ENCODE measurements at places on chromosomes 13 and 19.
A peak's percentile ranks its signal among the peaks of the same experiment; 100 is the strongest.

DNA sequence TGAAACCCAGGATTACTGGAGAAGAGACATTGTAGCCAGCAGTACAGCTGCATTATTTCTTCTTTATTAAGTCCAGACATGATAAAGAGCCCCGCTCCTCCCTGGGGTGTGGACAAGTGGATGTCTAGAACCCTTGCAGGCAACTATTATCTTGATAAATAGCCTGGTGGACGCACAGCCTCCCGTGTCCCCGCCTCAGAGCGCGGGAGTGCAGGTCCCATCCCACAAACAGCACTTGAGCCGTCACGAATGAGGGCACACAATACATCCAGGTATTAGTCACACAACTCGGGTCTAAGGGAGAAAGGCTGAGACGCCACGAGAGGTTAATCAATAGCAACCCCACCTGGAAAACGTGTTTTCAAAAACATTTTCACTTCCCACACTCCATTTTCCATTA, 213.2 kb upstream of the SOX1 start:
- no peaks in the 10 kb centered on the region for H3K4me1 ChIP-seq
- H3K27ac ChIP-seq: no peak overlapping the region
- peaks cover 54% of the 10 kb centered on the region for H3K27me3 ChIP-seq
- DNase-seq: no peak
- no peak overlapping the region for H3K4me3 ChIP-seq

DNA sequence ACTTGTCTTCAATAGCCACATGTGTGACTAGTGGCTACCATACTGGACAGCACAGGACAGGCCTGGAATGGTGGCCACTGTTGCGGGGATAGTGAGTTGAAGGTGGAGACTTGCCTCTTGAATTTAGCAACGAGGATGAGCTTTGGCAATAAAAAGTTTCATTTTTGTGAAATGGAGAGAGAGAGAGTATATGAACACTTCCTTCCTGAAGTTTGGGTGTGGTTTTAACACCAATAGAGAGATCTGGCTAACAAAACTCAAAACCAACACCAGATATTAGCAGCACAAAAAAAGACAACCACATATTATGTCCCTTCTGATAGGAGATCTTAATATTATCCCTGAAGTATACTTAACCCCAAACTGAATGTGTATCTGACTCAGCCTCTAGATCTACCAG, 6.3 kb upstream of the LRFN3 start:
- DNase-seq: no peak
- H3K36me3 ChIP-seq: no peaks in the 10 kb centered on the region
- H3K27ac ChIP-seq: no peak overlapping the region
- H3K4me3 ChIP-seq: no peak overlapping the region

GRCh38 chr19:50461066-50461875, 15.0 kb upstream of the EMC10 start:
- no peaks in the 10 kb centered on the region for H3K36me3 ChIP-seq
- no peak for DNase-seq
- peaks cover 2% of the 10 kb centered on the region for H3K27me3 ChIP-seq
- no peak overlapping the region for H3K4me3 ChIP-seq

DNA sequence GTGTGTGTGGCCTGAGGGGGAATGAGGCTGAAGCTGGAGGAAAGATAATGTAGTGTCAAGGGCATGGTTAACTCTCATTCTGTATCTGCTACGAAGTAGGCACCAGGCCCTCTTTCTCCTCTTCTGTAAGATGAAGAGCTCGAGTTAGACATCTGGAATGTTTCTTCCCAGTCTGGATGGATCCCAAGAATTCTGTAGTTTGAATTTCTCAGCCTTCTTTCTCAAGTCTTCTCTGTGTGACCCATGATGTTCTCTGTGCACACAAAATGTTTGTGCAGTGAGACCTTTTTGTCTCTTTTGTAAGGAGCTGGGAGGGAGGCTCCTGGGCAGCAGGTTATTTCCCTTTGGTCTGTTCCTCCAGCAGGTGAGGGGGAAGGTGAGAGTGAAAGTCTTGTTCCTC, 13.7 kb downstream of the FGF9 start:
- H3K27ac ChIP-seq: no peak overlapping the region
- H3K27me3 ChIP-seq: no peaks in the 10 kb centered on the region
- H3K36me3 ChIP-seq: peaks cover 7% of the 10 kb centered on the region
- H3K4me1 ChIP-seq: no peaks in the 10 kb centered on the region
- H3K4me3 ChIP-seq: no peak overlapping the region
- DNase-seq: no peak

- H3K27ac ChIP-seq: no peak overlapping the region
- no peaks in the 10 kb centered on the region for H3K27me3 ChIP-seq
- peaks cover 15% of the 10 kb centered on the region for H3K4me1 ChIP-seq
- H3K4me3 ChIP-seq: no peak overlapping the region
- no peak for DNase-seq
These were observed 100.2 kb downstream of the TEX26 start for GRCh38 chr13:31032528-31033113.

DNA sequence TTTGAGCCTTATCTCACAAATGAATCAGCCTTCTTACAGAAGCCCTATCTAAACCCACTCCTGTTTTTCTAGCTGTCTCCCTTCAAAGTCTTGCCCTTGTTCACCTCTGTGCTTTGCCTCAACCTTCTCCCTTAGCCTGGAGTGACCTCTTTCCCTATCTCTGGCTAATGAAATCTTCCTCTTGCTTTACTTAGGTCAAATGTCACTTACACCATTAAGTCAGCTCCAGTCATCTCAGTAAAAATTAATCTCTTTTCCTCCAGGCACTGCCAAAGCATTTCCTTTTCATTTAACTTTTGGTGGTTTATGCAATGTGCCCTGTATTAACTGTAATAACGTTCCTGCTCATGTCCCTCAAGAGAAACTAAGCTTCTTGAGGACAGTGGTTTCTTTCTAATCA, 596.5 kb upstream of the MIR17HG start:
- DNase-seq: no peak
- H3K4me3 ChIP-seq: no peak overlapping the region
- no peaks in the 10 kb centered on the region for H3K36me3 ChIP-seq
- no peaks in the 10 kb centered on the region for H3K27me3 ChIP-seq
- no peak overlapping the region for H3K27ac ChIP-seq

GRCh38 chr19:16446724-16447368, 24.9 kb downstream of the EPS15L1 start:
- H3K27me3 ChIP-seq: no peaks in the 10 kb centered on the region
- H3K4me1 ChIP-seq: peaks cover 43% of the 10 kb centered on the region
- H3K36me3 ChIP-seq: peaks cover 10% of the 10 kb centered on the region
- DNase-seq: no peak
- no peak overlapping the region for H3K4me3 ChIP-seq
- peak overlapping the region; percentile 92 for H3K27ac ChIP-seq

- peaks cover 13% of the 10 kb centered on the region for H3K4me1 ChIP-seq
- no peak overlapping the region for H3K27ac ChIP-seq
- H3K27me3 ChIP-seq: peaks cover 16% of the 10 kb centered on the region
- no peaks in the 10 kb centered on the region for H3K36me3 ChIP-seq
- no peak for DNase-seq
These were observed 198.3 kb downstream of the USP12 start for GRCh38 chr13:26973295-26973694.

DNA sequence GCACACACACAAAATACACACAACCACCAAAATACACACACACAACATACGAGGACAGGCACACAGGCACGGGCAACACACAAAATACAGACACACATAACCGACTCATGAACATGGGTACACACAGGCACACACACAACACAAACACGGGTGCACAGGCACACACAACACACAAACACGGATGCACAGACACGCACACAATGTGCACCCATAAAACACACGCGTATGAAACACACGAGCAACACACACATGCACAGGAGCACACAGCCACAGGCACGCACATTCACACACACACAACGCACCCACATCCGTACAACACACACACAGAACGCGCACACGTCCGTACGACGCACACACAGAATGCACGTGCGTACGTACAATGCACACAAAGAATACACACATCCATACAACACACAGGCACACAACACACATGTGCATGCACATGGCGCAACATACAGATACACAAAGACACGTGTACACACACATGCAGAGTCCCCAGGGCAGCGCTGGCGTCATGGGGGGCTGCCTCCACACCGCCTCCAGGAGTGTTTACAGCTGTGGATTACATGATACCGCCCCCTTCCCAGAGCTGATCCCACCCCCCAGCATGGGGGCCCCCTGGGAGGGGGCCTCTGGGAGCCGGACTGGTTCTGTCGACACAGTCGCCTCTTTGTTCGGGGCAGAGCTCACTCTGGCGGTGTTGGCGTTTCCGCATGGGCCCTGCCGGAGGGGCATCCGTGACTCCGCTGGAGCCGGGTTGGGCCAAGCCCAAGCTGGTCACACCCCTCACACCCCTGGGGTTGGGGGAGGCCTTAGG, 2.9 kb downstream of the SBNO2 start:
- H3K27ac ChIP-seq: peak overlapping the region; percentile 93
- no peaks in the 10 kb centered on the region for H3K27me3 ChIP-seq
- peaks cover 41% of the 10 kb centered on the region for H3K4me1 ChIP-seq

- H3K36me3 ChIP-seq: no peaks in the 10 kb centered on the region
- H3K27me3 ChIP-seq: peaks cover 21% of the 10 kb centered on the region
- no peak overlapping the region for H3K27ac ChIP-seq
- no peak overlapping the region for H3K4me3 ChIP-seq
- H3K4me1 ChIP-seq: no peaks in the 10 kb centered on the region
- DNase-seq: no peak
These were observed 15.6 kb upstream of the NBEA start for GRCh38 chr13:34926508-34926907.

DNA sequence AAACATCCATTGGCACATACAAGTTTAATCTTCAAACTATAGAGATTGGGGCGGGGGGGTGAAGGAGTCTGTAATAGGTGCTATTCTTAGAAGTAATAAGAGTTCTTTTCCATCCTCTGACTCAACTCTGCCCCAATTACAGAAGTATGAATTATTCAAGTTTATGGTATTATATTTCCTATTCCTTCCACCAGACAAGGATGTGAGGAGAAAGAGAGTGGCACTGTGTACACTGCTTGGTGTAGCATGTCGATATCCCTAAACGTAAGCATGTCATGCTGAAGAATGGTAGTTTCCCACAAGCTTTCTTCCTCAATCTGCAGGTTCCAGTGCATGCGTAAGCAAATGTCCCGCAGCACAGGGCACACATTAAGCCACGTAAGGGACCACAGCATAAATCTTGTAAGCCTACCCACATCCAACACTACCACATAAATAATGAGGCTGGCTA, 14.1 kb downstream of the BRD4 start:
- DNase-seq: no peak
- peaks cover 58% of the 10 kb centered on the region for H3K4me1 ChIP-seq
- no peaks in the 10 kb centered on the region for H3K27me3 ChIP-seq
- H3K36me3 ChIP-seq: no peaks in the 10 kb centered on the region
- H3K27ac ChIP-seq: peak overlapping the region; percentile 90

- H3K27me3 ChIP-seq: no peaks in the 10 kb centered on the region
- H3K36me3 ChIP-seq: peaks cover 48% of the 10 kb centered on the region
- no peak for DNase-seq
- H3K4me1 ChIP-seq: no peaks in the 10 kb centered on the region
These were observed 10.2 kb upstream of the CCDC97 start for GRCh38 chr19:41299755-41300089.

DNA sequence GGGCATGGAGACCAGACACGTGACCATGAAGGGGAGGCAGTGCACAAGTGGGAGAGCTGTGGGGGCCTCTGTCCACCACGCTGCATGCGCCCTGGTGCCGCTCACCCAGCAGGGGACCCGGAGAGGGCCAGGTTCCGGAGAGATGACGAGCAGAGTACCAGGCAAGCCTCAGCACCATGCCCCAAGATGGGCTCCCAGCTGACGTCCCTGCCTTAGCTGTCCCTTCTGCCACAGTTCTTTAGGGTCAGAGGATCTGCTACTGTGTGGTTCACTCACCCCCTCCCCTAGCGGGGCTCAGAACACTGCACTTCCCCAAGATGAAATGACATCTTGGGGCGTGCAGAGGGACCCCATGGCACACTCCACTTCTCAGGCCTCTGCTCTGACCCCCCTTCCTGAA, 9.6 kb upstream of the PRKD2 start:
- H3K36me3 ChIP-seq: peaks cover 20% of the 10 kb centered on the region
- H3K4me1 ChIP-seq: peaks cover 7% of the 10 kb centered on the region
- H3K4me3 ChIP-seq: no peak overlapping the region
- H3K27me3 ChIP-seq: no peaks in the 10 kb centered on the region
- no peak for DNase-seq

GRCh38 chr13:24683838-24684599, 3.8 kb downstream of the ATP12A start:
- peaks cover 35% of the 10 kb centered on the region for H3K27me3 ChIP-seq
- no peak overlapping the region for H3K27ac ChIP-seq
- no peak overlapping the region for H3K4me3 ChIP-seq
- H3K36me3 ChIP-seq: no peaks in the 10 kb centered on the region
- DNase-seq: no peak
- peaks cover 14% of the 10 kb centered on the region for H3K4me1 ChIP-seq

GRCh38 chr13:76016799-76017400, 380.8 kb downstream of the LMO7 start:
- no peak for DNase-seq
- H3K36me3 ChIP-seq: no peaks in the 10 kb centered on the region
- H3K4me3 ChIP-seq: no peak overlapping the region
- H3K4me1 ChIP-seq: peaks cover 34% of the 10 kb centered on the region

DNA sequence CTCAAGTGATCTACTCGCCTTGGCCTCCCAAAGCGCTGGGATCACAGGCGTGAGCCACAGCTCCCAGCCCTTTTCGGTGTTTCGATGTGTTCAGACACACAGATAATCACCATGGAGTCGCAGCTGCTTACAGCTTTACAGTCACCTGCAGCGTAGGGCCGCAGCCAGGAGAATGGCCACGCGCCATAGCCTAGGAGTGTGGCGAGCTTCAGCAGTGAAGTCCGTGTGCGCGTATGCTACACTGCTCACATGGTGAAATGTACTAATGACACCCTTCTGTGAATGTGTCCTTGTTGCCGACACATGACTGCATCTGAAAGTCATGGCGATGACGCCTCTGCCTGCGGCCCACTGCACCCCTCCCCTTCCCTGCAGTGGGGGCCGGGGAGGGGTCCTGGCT, 23.6 kb downstream of the AP3D1 start:
- H3K4me1 ChIP-seq: no peaks in the 10 kb centered on the region
- no peak for DNase-seq
- H3K4me3 ChIP-seq: no peak overlapping the region
- H3K27me3 ChIP-seq: no peaks in the 10 kb centered on the region

GRCh38 chr13:26011996-26012821, 39.6 kb downstream of the SHISA2 start:
- peaks cover 19% of the 10 kb centered on the region for H3K36me3 ChIP-seq
- no peak for DNase-seq
- no peak overlapping the region for H3K4me3 ChIP-seq
- H3K4me1 ChIP-seq: peaks cover 10% of the 10 kb centered on the region
- no peaks in the 10 kb centered on the region for H3K27me3 ChIP-seq

Data from mesothelial cell of epicardium (in vitro differentiated cells).